Central memory CD8-positive, alpha-beta T cell (primary cell): ENCODE measurements at places on chromosomes 5 and 9.

DNA sequence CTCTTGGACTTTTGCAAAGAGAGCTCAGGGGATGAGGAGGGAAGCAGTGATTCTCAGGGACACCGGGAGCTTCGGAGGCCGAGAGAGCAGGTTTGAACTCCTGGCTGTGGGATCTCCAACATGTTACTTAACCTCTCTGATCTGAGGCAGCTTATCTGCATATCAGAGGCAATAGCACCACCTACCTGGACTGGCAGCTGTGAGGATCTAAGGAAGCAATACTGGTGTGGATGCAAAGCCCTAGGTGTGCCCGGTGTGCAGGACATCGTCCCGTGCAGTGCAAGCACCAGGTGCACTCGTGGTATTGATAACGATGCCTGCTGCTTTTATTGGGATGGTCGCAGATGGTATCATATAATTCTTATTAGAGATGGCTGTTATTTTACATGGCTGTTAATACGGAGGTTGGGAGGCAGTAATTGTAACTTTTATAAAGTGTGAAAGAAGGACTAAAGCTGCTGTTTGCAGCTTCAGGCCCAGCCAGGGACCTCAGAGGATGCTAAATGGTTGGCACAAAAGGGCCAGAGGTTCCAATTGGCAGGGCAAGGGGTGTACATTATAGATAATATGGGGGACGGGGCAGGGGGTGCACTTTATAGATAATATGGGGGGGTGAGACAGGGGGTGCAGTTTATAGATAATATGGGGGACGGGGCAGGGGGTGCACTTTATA lies 14.9 kb downstream of the COL5A1 start:
- DNase-seq = no peak

DNA sequence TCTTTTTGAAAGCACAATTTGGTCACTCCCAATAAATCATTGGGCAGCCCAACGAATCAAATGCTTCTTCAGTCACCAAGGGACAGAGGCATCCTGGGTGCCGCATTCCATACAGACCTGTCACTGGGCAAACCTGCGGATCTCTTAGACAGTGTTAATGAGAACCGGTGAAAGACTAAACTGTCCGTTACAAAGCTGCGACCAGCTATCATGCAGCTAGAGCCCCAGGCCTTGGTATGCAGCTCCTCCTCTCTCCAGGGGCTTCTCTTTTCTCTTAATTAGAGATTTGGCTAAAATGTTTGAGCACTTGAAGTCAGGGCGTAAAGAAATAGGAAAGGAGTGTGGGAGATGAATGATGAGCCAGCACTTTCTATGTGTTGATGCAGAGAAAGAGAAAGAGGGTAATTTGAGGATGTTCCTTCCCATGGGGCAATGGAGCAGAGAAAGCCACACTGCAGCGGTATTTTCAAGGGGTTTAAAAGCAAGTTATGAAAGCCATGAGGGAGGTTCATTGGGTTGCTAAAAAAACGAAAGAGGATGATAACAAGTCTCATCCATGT lies 175.3 kb downstream of the RFK start:
- no peak for DNase-seq

DNA sequence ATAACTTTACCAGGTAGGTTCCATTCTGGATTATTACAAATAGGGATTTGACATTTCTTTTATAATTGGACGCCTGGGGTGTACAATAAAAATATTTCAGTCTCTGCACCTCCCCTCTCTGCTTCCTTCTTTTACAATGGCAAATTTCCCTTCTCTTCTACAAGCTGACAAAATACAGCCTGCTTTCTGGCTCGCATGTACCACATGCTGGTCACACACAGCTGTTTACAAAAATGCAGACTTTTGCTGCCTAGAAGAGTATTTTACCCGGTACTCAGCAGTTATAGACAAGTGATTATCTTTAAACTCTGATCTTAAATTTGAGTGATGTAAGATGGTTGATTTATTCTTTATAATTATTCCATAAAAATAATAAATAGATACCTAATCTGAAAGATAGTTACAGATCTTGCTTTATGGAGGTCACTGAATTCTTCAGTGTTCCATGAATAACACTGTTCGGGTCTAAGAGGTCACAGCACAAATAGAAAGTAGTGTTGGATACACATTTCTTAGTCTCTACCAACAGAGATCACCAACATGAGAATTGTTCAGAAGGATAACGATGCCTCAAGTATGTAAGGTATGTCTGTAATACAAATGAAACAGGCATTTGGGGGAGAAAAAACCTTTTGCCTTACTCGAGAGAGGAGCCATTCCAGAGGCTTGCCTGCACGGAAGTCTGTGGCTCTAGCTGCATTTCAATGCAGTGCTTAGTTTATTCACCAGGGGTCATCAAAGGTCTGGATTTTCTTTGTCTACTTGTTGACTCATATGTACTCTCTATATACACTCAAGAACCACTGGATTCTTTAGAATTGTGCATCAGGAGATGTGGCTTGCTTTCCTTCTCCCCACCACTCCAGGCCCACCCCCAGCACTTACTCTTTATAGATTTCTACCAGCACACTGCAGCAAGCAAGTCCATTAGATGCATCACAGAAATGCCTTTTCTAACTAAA lies 206.6 kb upstream of the RFX3 start:
- DNase-seq = no peak

GRCh38 chr9:120928015-120928482 lies 1.5 kb upstream of the TRAF1 start:
- DNase-seq = no peak

- DNase-seq = no peak
Observed at GRCh38 chr9:3576328-3576727, 50.5 kb upstream of the RFX3 start.

GRCh38 chr5:91095786-91096385 lies 287.2 kb downstream of the ARRDC3 start:
- DNase-seq = no peak

DNA sequence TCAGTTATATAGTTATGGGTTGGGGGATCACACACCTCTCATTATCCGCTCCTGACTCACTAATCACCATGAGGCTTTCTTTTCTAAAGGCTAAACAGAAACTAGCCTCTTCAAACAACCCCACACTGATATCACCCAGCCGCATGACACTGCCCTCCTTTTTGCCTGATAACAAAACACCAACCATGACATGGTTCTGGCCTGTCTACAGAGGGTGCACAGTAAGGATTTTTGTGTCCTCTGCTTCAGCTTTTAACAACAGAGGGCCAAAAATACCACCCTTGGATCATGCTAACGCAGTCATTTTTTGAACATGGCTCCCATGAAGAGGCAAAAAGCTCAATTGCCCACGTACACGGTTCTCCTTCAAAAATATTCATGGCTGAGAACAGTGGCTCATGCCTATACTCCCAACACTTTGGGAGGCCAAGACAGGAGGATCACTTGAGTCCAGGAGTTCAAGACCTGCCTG lies 4.0 kb downstream of the CMBL start:
- no peak for DNase-seq

- no peak for DNase-seq
Observed at GRCh38 chr9:136091582-136092352, 3.3 kb downstream of the NACC2 start.

DNA sequence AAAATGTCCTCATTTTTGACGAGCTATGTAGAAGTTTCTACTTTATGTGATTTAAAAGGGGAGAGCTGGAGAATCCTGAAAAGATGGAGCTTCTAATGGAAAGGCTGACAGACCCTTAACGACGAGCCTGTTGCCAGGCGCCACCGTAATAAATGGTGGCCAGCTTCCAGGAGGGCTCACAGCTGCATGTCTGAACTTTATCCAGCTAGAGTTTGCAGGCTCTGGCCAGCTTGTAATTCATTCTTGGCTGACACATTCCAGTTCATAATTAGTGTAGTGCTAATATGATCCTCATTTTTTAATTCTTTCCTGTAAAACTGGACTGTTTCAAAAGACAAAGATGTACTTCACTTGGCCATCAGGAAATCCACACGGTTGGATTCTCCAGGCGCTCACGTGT lies 246.7 kb downstream of the GAS1 start:
- no peak for DNase-seq

DNA sequence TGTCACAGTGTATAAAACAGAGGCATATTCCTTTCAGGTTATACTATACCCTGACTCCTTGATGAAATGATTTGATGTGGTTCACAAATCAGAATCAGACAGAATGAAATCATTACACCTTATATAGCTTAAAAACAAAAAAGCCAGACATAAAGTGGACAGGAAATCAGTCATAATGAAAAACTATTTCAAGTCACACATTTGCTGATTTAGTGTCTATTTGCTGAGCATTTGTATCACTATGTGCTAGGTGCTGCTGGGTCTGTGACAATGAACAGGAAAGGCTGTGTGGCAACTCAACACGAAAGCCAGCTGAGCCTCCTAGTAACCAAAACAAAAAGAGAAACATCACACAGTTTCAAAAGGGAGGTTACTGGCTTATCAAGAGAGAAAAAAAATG lies 194.0 kb downstream of the EFNA5 start:
- no peak for DNase-seq
